ENCODE measurements at places on chromosomes 2 and 18. TPM values are rescaled to one million over a fixed set of nuclear protein-coding genes. Genes with fewer than 3 reads are reported as not detected.

DNA sequence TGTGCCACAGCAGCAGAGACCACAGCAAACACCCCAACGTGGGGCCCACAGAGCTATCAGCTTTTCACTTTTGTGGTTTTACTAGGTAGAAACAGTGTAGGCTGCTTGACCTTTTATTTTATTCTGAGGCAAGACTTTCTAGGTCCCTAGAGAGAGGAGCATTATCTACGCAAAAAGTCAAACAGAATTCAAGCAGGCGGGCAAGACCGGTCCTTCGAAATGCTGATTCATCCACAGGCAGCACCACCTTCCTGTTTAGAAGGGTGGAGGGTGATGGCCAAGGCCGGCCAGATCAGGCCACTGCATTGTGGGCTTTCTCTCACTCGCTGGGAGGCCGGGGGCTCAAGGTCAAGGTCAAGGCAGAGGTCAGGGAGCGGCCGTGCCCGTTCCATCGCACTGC, 573.0 kb downstream of the GALR1 start:
- DNase-seq = no peak

GRCh38 chr18:67363694-67364093, 152.8 kb downstream of the DSEL start:
- DNase-seq = no peak

DNA sequence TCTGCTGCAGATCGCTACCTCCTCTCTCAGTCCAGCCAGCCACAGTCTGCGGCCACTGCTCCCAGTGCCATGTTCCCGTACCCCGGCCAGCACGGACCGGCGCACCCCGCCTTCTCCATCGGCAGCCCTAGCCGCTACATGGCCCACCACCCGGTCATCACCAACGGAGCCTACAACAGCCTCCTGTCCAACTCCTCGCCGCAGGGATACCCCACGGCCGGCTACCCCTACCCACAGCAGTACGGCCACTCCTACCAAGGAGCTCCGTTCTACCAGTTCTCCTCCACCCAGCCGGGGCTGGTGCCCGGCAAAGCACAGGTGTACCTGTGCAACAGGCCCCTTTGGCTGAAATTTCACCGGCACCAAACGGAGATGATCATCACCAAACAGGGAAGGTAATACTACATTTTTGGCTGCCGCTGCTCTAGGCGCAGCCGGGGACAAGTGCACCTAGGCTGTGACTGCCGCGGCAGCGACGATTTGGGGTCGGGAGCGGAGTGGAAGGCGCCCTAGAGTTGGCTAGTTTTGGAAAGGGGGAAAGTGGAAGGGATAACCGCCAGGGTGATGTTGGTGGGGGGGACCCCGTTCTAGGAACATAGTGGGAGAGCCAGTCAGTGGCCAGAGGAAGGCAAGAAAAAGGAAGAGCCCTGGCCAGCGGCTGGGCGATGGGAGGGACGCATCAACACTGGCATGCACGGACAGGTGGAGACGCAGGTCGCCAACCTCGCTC, 776 bp downstream of the TBR1 start:
- peak; percentile 43 for DNase-seq

- no peak for DNase-seq
Observed at GRCh38 chr2:107591561-107592279, 235.0 kb upstream of the RGPD4 start.

DNA sequence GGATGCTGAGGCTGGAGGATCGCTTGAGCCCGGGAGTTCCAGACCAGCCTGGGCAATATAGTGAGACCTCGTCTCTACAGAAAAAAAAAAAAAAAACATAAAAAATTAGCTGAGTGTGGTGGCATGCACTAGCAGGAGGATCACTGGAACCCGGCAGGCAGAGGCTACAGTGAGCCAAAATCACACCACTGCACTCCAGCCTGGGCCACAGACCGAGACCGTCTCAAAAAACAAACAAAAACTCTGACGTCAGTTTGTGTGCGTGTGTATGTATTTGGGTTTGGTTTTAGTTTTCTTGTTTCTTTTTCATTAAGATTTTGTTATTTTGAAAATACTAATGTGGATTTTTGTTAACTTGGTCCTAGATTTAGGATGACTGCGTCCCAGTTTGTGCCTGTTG, 19.0 kb downstream of the CEP68 start:
- no peak for DNase-seq

DNA sequence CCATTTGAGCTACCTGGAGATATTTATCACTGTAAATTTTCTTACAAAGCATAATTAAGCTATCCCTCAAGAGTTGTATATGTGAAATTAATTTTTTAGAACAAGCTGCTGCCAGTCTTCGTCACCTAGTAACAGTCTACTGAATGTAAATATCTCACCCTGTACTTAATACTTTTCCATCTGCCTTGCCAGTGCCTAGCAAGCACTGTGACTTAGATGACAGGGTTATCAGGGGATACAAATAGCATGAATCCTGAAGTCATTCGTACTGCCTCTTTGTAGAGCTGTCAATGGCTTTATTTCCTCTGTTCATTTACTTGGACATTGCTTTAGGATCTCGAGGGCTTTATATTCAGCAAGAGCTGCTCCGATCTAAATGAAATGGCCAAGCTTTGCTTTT, 763.6 kb downstream of the ADCYAP1 start:
- no peak for DNase-seq

DNA sequence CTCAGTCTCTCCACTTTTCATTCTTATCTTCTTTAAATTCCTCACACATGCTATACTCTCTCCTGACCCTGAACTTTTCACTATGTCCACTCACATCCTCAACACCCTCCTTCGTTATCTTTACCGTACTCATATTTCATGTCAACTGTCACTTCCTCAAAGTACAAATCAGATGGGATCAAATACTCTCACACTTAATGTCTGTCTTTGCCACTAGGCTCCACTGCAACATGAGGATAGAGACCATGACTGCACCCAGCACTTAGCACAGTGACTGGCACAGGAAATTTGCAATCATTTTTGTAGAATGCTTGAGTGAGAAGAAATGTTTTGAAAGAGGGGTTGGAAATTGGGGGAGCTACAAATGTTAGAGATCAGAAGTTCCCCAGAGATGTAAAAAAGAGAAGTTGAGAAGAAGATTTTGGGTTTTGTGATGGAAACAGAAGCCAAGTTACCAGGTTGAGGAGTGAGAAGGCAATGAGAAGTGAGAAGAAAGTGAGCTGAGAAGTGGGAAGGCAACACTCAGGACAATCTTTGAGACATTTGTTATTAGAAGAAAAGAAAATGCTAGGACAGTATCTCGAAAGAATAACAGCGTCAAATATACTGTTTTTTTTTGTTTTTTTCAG, 87.0 kb downstream of the CCDC141 start:
- no peak for DNase-seq

B4GALT6 gene
- 34.0 TPM for total RNA-seq

PLGLB1 gene
- 1.2 TPM for total RNA-seq

GRCh38 chr2:80035749-80036285, 268.7 kb downstream of the LRRTM1 start:
- DNase-seq = no peak

- DNase-seq = no peak
Observed at GRCh38 chr2:113925884-113926283, 36.0 kb downstream of the ACTR3 start.

- DNase-seq = no peak
Observed at GRCh38 chr2:120658042-120658769, 77.5 kb upstream of the GLI2 start.

GRCh38 chr2:104844807-104845551, 8.9 kb upstream of the POU3F3 start:
- peak; percentile 84 for DNase-seq

DNA sequence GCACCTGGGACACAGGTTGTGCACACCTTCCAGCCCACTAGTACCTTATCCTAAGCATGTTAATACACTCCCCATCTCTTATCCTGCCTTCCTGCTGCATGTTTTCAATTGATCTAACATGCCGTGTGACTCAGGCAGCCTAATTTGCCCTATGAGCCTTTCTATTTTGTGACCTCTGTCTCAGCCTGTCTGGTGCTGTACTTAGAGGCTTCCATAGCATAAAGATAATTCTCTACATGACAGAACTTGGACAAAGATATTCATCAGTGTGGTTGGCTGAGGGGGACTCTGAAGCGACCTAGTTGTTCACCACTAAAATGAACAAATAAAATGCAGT, 8.6 kb upstream of the TMEM37 start:
- DNase-seq = no peak

DNA sequence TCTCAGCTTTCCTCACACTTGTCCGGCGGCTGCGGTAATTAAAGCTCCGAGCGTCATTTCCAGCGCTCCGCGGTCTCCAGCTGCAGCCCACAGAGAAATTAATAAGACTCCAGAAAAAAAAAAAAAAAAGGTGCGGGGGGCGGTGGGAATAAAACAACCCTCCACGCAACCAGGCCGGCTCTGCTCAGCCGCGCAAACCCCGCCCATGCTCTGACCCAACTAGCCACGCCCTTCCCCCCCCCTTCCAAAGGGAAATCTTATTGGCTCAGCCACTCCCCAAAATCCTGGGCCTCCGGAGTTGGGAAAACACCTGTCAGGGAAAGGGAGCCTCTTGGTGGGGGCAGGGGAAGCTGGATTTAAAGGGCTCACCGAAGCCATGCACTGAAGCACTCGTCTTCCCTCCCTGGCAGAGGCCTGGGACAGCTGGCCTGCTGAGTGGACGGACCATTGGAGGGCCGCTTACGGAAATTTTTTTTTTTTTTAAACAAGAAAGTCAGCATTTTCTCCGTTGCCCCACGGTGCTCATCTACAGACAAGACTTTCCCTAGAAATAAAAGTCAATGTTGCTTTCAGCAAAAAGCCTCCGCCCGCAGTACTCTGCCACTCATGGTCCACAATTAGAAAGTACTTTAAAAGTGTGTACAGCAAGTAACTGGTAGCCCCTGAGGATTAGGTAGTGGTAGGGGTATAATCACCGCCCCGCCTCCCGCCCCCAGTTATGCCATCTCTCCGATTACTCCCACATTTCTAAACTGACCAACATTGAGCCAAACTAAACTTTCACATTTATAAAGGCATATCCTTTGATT, 674 bp upstream of the ERBB4 start:
- peak; percentile 88 for DNase-seq

OR6B2 gene
- not detected for total RNA-seq

CCDC68 gene
- not detected for total RNA-seq

CHRNG gene
- total RNA-seq = not detected

LDAH gene
- total RNA-seq = 19.6 TPM

DNA sequence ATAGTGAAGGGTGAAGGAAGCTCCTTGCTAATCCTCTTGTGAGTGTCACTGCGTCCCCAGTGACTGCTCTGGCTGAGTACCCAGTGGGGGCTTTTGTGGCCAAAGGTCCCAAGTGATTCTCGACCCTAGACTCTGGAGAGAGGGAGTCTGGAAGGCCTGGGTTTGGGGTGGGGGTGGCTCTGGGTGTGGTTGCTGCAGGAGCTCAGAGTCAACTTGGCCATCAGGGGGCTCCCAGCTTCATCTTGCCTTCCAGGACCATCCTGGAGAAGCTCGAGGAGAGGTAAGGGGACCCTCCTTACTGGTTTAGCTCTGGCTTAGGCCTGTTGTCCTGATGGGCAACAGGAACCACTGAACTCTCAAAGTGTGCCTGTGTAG, 592 bp downstream of the PSD4 start:
- no peak for DNase-seq

GRCh38 chr18:57744211-57744694, 58.9 kb downstream of the ATP8B1 start:
- no peak for DNase-seq

- no peak for DNase-seq
Observed at GRCh38 chr18:58565021-58565420, 63.9 kb downstream of the ALPK2 start.

ATRAID gene
- 106 TPM for total RNA-seq

GRCh38 chr2:150465703-150466569, 21.5 kb downstream of the RND3 start:
- DNase-seq = no peak

- DNase-seq = no peak
Observed at GRCh38 chr2:52454962-52455361, 1312.6 kb upstream of the CHAC2 start.

GRCh38 chr18:22728481-22729105, 204.5 kb upstream of the RBBP8 start:
- DNase-seq = no peak

DNA sequence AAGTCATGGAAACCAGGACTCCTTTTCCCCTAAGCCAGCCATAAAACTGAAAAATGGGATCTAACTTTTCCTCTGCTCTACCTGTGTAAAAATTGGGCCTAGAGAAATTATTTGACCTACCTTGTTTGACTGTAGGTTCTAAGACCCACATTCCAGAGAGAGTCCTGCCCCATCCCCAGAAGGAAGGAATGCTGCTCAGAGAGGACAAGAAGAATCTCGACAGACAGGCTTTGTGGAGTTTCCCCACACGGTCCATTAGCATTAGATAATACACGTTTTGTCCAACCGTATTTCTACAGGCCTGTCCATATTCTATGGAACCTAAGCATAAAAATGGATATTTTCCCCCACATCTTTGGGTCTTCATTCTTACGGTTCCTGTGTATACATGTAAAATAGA, 403.3 kb downstream of the METTL4 start:
- DNase-seq = no peak

EVA1A gene
- total RNA-seq = 0.68 TPM

C2orf78 gene
- 0.09 TPM for total RNA-seq

TMEM185B gene
- total RNA-seq = 29.0 TPM

GRCh38 chr2:37619959-37620300, 51.5 kb downstream of the CDC42EP3 start:
- DNase-seq = no peak

LONRF2 gene
- 2.7 TPM for total RNA-seq

RFX8 gene
- 0.57 TPM for total RNA-seq

DNA sequence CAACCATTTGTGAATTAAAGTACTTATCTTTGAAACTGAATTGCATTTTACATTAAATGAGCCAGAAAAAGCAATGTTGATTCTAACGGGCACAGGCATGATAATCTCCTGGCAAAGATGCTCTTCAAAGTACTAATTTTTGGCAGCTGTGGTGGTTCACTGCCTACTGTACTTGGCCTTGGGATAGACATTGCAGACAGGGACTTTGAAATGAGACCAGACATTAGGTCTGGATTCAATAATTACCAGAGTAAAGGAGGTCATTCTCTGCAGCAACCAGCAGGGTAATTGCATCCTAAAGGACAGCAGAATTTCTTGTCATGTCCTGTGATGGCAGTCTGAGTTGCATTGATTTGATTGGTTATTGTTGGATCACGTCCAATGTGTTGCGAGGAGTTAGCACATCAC, 986.5 kb downstream of the TDRD15 start:
- DNase-seq = no peak

GRCh38 chr2:138115666-138116065, 151.4 kb downstream of the HNMT start:
- DNase-seq = no peak

DNA sequence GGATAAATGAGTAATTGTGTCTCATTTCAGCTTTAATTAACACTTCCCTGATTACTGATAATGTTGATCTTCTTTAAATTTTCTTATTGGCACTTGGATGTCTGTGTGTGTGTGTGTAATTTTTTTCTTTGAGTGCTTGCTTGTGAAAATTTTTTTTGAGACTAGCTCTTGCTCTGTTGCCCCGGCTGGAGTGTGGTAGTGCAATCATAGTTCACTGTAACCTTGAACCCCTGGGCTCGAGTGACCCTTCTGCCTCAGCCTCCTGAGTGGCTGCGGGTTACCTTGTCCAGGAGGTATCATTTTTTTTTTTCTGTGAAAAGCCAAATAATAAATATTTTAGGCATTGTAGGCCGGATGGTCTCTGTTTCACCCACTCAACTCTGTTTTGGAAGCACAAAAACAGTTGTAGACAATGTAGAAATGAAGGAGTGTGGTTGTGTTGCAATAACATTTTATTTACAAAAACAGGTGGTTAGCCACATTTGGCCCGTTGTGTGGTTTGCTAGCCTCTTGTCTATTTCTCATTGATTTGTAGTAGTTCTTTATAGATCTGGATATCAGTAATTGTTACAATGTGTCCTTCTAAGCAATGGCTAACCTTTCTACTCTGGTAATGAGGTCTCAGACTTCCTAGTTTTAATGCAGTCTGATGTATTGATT, 7.9 kb downstream of the IL1RL2 start:
- no peak for DNase-seq

Data from H9 (cell line).